Activated naive CD8-positive, alpha-beta T cell treated with anti-CD3 and anti-CD28 coated beads, Interleukin-2, amount 10 ng/mL, durations not matched to agents 7 days and 5 days (primary cell): ENCODE measurements at places on chromosomes 5 and 9. TPM values are rescaled to one million over a fixed set of nuclear protein-coding genes. Genes with fewer than 3 reads are reported as not detected.

DNA sequence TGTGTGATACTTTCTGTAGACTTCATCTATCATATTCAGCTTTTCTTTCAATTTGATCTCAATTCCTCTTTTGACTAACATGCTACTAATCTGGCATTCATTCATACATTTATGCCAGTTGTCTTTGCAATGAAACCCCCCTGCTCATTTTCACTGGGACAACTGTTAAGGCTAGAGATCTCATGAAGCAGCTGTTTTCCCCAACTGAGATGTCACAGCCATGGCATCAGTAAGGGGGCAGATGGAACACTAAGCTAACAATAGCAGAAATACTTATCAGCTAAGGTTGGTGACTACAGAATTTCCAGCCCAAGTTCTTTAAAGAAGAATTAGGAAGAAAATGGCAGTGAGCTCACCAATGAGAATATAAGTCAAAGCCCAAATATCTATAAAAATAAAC, 9.4 kb downstream of the TMED7 start:
- no peak for DNase-seq

GRCh38 chr5:153831973-153832372, 206.7 kb downstream of the FAM114A2 start:
- no peak for DNase-seq

GRCh38 chr9:26856413-26857032, 36.1 kb downstream of the CAAP1 start:
- no peak for DNase-seq

DNA sequence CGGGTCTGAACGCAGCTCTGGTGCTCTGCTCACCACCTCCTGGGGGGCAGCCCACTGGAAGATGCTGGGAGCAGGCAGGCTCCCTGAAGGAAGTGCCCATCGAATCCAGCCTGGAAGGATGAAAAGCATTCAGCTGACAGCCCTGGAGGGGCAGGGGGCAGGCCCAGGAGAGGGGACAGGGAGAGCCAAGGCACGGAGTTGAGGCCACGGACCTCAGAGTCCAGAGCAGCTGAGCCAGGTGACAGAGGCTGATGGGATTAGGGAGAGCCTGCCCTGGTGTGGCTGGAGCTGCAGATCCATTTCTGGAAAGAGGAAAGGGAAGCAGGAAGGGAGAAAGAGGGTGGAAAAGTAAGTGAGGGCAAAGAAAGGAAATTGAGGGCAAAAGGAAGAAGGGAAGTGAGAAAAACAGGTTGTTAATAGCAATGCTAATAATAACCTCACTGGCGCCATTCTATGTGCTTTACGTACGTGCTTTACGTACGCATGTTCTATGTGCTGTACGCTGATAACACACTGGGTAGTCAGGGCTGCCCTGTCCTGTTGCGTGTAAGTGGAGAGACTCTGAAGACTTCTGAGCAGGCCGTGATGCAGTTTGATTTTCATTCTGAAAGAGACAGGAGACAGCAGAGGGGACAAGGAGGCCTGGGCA, 52.6 kb downstream of the LMX1B start:
- no peak for DNase-seq

Gene SMIM3
- total RNA-seq = 16.8 TPM

DNA sequence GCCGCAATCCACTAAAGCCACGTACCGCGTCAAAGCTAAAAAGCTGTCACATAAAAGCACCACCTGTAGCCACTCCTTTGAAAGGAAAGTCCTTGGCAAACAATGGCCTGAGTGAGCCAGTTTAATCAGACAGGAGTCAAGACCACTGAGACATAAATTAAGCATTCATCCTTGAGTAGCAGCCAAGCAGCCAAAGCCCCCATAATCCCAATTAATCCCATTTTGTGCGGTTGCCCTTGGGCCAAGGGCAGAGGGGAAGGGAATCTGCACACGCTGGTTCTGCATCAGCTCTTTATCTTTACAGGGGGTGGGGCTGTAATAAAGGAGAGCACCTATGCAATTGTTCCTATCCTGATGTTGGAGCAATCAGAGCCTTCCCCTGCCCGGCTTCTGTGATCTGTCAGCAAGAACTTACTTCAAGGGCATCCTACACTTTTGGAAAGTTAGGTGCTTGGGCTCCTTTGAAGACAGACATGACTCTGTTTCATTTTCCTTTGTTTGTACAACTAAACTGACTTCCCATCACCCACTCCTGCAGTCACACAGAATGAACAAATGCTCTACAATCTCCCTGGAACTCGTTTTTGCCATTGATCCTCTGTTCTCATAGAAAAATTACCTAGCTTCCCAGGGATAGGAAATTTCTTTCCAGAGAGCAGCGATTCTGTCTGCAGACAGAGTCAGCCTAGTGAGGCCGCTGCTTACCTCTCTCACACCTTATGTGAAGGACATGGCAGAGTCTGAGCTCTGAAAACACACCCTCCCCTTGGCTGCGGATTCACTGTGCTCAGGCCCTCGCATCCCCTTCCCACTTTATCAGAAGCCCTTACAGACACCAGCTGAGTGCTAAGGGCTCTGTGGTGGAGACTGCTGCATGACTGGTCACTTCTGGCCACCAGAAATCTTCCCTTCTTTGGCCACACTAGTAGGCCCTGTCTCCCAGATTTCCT, 116.2 kb upstream of the TBCA start:
- no peak for DNase-seq

Gene PCA3
- total RNA-seq = not detected

DNA sequence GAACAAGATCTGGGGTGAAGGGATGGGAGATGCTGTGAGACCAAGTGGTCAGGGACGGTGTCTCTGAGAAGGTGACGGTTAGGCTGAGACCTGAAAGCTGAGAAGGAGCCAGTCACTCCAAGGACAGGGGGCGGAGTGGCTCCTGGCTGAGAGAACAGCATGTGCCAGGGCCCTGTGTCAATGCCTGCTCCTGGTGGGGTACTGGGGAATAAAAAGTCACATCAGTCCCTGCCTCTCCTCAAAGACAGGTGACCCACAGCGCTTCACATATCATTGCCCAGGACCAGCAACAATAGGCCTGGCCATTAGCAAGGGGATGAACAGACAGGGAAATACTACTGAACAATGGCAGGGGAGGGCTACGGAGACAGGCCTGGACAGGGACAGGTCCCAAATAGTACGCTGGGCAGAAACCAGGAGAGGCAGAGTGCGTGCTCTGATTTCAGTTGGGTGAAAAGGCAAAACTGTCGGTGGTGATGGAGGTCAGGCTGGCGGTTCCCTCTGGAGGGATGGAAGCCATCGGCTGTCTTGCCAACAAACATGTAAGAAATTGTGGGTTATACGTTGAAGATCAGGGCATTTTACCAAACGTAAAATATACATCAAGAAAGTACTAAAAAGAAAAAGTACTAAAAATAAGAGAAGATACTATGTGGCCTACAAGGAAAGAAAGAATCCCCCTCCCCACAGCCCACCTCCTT, 64.3 kb downstream of the C9orf50 start:
- DNase-seq = no peak

DNA sequence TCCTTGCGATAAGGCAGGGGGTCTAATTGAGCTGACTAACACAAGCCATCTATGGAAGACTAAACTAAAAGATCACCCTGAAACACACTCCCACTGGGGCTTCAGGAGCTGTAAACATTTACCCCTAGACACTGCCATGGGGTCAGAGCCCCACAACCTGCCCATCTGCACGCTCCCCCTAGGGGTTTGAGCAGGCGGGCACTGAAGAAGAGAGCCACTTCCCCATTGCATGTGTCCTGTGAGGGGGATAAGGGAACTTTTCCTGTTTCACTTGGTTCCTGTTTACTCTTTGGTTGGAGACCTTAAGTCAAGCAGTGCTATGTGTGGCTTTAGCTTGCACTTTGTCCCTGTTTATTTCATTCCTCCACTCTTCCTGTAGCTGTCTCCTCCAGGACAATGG, 1929.5 kb upstream of the CDH9 start:
- no peak for DNase-seq

DNA sequence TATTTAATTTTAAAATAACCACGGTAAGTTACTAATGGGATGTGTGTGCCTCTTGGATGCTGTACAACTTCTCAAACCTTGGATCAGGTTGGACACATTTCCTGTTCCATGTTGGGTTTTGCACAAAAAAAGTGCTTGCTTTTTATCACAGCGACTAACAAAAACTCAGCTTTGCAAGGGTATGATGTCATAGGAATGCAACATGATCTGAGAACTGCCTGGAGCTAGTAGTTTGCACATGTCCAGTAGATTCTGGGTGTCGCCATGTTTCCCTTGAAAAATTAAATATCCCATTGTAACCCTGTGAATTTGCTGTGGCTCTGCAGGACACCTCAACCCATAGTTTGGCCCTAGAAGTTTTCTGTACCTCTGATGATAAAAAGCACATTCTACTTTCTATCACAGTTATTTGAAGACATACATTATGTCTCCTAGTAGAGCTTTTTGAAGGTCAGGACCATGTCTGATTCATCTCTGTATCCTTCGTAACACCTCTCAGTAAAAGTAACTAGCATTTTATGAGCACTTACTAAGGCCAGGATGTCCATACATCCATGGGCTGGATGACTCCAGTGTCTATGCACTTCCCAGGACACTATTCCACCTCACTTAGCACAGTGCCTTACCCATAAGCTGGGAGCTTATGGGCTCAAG, 11.5 kb upstream of the FRMPD1 start:
- no peak for DNase-seq

GRCh38 chr5:133758641-133759040, 146.3 kb upstream of the FSTL4 start:
- DNase-seq = no peak

Gene HTR1A
- not detected for total RNA-seq

- no peak for DNase-seq
Observed at GRCh38 chr9:673264-673965, 168.1 kb upstream of the DMRT1 start.

DNA sequence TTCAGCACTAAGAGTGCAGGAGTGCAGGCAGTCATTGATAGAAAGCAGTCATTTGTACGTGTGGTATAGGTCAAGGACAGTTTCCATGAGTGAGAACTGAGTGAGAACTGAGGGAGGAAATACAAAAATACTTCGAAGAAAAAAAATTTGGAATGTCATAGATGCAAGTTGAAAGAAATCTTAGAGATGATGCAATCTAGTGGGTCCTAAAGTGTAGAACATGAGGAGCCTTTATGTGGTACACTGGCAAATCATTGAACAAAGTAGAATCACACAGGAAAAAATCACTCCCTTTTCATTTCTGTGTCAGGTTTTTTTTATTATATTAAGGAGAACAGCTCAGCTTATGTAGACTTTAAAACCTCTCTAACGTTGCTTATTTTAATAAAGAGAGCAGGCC, 26.4 kb upstream of the SLC1A1 start:
- DNase-seq = no peak

DNA sequence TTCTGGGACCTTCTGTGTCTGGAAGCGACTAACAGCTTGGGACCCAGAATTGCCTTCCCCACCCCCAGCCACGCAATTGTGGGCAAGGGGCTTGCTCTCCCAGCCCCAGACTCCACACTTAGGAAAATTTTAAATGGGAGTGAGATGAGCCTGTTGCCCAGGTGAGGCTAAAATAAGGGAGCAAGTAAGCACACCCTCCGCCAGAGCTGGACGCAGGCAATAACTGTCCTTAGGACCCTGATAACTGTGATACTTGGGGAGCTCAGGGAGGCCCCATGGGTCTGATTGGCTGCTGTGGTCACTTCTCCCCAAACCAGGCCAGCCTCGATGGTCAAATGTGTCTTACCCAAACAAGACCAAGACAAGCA, 13.3 kb downstream of the ABO start:
- no peak for DNase-seq

Gene PRRX2
- not detected for total RNA-seq

Gene SWI5
- total RNA-seq = 14.3 TPM

Gene PCDHAC1
- not detected for total RNA-seq

GRCh38 chr9:127919253-127919815, 2.5 kb upstream of the ST6GALNAC4 start:
- no peak for DNase-seq

DNA sequence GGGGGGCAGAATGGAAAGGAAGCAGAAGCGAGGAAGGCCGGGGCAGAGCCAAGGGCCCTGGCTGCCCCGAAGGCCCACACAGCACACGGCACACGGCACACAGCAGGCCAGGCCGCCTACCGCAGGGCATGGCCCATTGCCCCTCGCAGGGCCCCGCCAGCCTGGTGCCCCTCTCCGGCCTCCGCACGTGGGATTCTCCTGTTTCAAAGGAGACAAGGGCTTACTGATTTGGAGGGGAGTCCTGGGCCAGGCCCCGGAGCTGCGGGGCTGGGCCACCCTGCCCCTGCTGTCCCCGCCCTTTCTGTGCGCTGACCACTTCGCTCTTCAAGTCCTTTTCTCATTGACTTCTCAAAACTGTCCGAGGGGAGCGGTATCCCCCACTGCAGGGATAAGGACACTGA, 7.7 kb upstream of the PHYKPL start:
- DNase-seq = peak; percentile 56

Gene DRD1
- total RNA-seq = not detected

Gene SPAAR
- total RNA-seq = not detected
